Retina (tissue), 1 donor: ENCODE measurements at places on chromosomes 11 and 22.

DNA sequence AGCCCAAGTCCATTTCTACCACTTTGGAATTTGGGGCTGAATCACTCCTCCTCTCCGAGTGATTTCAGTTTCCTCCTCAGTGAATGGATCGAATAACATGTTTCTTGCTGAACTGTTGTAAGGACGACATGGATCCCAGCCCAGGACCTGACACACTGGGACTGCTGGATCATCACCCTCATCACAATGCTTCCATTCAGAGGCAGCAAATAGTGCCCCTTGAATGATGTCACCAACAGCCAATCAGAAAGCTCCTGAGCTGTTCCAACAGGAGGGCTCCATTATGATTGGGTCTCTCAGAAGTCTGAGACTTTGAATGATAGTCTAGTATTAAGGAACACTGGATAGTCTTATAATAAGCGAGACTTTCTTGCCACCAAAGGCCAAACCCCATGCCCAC is 158.9 kb downstream of the MYO18B start:
- DNase-seq = no peak

DNA sequence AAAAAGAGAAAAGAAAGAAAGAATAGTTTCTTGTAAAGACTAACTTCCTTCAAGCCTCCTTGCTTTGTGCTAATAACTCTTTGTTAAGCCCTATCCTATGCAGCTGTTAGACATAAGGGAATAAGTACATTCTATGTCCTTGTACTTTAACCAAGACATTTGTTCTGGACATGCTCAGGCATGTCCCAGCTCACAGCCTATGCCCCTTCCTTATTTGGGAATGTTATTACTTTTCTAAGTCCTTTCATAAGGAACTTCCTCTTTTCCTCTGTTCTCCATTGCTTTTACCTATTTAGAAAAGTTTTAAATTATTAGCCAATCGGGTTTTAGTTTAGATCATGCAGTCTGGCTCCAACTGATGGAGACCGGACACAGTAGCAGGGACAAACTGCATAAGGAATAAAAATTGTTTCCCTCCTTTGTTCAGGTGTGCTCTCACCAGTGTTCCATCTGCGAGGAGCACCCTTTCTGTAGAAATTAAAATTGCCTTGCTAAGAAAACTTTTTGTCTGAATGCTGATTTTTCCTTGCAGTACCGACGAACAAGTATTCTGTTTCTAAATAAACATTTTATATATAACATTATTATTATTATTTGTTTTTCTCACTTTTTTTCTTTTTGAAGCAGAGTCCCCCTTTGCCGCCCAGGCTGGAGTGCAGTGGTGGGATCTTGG is 21.6 kb upstream of the SPINDOC start:
- DNase-seq = no peak

DNA sequence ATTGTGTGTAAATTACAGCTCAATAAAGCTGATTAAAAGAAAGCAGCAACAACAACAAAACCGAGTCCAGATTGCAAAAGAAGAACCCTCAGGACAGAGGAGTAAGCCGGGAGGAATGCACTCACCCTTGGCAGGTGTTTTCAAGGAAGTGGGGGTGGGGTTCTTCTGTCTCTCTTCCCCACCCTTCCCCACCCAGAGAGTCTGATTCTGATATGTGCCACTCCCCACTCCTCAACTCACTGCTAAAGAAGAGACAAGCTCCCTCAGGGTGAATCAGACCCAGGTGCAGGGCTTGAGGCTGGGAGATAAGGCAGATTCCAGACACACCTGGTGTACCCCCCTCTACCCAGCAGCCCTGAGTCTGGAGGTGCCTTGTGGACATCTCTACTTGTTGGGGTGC is 38.4 kb upstream of the PHF21A start:
- DNase-seq = no peak

DNA sequence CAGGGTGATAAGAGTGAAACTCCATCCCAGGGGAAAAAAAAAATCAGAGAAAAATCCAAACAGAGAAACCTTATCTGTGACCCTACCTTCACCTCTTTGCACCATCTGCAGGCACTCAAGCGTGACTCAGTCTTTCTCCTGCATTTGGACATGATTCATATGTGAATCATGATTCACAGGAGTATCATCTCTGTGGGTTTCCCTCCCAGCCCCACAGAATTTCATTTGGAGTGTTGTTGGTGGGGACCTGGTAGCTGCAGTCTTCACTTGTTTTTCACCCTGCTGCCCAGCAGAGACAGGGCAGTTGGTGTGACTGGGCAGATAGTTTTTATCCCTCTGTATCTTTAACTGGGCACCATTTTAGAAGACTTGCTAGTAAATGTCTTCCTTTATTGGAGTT is 75.7 kb downstream of the DEPDC5 start:
- DNase-seq = no peak

GRCh38 chr11:35943713-35944502 is at the start of gene LDLRAD3:
Gene LDLRAD3 (plus strand): TSS chr11:35944062. CDS start chr11:35944099, 37 bp downstream.
- DNase-seq = peak; percentile 84

- DNase-seq = peak; percentile 61
Observed at GRCh38 chr11:65546217-65546958, 11.8 kb downstream of the LTBP3 start.

GRCh38 chr11:110425751-110426545 is 3.8 kb upstream of the FDX1 start:
- DNase-seq = no peak

DNA sequence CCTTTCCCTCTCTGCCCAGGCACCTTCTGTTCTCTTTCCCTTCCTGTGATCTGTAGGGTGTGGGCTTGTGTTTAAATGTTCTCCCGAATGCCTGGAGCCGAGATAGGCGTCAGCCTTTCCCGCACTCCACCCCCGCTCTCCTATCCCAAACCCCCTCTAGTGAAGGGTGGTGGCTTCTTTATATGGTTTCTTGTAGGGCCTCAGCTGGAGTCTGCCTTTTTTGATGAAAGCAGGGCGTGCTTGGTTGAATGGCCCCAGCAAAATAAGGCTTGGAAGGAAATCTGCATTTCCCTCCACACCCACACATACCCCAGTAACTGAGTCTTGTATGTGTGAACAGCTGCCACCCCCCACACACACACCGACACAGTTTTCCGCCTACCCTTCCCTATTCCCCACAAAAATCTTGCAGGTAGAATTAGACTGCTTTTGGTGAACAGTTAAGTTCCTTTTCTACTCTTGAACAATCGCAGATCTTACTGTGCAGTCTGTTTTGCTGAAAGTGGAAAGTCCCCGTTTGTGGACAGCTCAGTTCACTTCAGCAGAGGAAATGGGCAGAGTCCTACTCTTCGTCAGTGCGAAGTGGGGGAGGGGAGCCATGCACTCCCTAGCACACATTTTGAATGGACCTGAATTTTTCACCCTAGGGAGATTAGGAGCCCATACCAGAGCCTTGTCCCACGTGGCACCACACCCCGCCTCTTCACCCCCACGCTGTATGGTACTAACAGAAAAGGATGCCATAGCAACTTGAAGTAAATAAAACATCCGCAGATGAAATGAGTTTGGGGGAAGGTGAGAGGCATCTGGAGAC is 25.5 kb upstream of the GRK2 start:
- peak; percentile 67 for DNase-seq

DNA sequence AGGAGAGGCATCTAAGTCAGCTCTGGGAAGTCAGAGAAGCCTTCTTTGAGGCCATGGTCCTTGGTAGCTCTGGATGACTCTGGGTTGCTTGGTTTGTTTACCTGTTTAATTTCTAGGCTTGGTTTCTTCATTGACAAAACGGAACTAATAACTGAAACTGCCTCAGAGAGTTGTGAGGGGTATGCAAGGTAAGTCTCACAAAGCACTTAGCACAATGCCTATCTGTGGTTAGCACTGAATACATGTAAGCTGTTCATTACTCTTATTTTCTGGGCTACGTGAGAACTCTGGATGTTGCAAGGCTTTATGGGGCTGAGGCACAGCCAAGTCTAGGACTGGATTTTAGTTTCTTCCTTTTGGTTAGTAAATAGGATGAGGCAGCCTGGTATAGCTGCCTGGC is 225.8 kb upstream of the NCAM1 start:
- DNase-seq = no peak

- peak; percentile 92 for DNase-seq
Observed at GRCh38 chr11:130068986-130069658, 572 bp upstream of the APLP2 start.

DNA sequence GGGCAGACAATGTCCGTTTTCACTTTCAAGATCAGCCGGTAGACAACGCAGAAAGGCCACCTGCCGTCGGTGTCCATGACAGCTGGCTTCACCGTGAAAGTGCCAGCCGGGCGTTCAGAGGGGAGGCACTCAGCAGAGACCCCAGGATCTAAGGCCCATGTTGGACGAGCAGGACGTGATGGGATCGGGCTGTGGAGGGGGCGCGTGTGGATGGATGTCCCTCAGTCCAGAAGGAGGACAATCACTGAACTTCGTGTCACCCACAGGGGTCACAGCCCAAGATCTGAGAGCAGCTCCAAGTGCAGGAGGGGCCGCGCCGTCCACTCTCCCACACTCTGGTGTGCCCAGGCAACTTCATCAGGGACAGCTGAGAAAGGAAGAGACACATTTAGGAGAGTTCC is 164.4 kb downstream of the BRD1 start:
- DNase-seq = no peak

GRCh38 chr11:77195071-77195755 is 67.2 kb downstream of the MYO7A start:
- DNase-seq = no peak

DNA sequence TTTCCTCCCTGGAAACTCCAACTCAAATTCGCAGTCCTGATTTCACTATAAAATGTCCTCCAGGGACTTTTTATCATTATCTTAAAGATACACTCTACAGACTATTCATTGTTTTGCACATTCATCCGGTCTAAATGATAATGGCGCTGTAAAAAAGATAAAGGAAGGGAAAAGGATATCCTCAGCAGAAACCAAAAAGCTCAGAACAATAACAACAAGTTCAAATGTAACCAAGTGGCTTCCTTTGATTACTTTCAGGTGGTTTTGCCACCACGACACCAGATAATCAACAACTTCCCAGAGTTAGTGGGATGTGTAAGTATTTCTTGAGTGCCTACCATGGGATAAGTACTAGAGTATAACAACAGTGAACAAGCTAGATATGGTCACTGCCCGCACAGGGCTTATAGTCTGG is 26.3 kb downstream of the PRCP start:
- DNase-seq = no peak

DNA sequence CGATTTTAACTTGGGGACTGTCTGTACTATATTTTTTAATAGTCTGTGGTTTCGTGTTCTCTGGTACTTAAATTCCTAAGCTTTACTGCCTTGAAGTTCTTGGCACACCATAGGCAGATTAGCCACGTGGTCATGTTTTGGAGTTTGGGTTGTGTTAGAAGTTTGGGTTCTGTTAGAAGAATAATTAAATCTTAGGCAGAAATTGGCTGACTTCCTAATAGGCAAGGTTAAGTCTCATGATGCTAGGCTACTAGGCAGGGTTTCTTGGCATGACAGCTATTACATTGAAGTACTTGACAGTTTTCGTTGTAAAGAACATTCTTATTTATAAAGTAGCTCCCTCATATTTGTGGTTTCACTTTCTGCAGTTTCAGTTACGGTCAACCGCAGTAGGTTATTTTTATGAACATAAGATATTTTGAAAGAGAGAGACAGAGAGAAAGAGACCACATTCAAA is 30.0 kb upstream of the MMP7 start:
- no peak for DNase-seq

DNA sequence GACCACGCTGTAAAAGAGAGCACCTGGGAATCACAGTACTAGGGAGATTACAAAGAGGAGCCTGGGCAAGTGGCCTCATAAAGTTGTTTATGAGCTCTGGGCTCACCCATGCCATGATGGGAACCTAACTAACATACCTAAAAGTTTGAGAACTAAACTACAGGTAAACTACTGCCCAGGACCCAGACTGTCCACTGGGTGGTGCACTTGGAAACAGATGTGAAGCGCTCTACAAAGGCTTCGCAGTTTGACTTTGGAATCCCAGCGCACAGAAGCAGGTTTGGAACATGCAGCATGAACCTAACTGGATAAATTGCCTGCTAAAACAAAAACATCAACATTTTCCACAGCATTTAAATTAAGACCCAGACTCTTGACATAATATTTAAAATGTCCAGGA is 418.6 kb downstream of the FAM181B start:
- DNase-seq = no peak

- no peak for DNase-seq
Observed at GRCh38 chr22:41410311-41410751, 28.6 kb downstream of the TEF start.

DNA sequence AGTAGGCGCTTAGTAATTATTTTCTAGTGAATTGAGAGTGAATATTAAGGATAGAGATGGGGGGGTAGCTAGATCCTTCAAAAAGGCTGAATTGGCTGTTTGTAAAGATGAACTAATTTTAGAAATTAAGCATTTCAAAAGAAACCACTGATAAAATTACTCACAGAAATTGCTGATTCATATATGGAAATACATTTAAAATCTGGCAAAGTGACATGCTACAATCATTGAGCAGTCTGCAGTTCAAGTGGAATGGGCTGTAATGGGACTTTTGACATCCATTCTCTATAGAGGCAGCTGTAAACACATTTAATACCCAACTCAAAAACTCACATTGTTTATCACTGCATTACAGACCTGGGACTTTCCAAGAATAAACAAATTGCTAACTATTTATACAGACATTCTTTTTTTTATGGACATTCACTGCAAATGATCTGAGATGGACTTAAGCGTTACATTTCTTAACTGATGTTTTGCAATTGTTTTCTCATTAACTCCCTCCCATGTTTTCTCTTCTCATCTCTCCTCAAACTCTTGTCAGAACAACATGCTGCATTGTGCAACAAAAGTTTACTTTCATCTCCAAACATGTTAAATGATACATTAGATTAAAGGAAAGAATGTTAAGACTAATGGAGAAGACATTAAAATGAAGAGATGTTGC is 42.1 kb upstream of the MMP7 start:
- no peak for DNase-seq

DNA sequence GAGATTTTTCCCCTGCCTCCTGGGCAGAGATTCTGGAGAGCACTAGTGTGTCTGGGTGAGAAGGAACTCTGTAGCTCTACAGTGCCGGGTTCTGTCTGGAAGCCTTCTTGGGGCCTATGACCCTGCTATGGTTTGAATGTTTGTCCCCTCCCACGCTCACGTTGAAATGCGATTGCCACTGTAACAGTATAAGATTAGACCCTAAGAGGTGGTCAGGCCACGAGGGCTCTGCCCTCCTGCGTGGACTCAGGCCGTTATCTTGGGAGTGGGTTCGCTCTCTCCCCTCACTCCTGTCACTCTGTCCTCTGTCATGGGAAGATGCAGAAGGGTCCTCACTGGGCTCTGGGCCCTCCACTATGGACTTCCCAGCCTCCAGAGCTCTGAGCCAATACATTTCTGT is 3.5 kb downstream of the AP5B1 start:
- DNase-seq = no peak

GRCh38 chr11:74004759-74005615 is 3.9 kb downstream of the UCP3 start:
- DNase-seq = no peak
